ENCODE measurements at places on chromosomes 5 and 9.

- no peak for DNase-seq
Observed at GRCh38 chr5:139306197-139306596, 12.7 kb downstream of the MATR3 start.

DNA sequence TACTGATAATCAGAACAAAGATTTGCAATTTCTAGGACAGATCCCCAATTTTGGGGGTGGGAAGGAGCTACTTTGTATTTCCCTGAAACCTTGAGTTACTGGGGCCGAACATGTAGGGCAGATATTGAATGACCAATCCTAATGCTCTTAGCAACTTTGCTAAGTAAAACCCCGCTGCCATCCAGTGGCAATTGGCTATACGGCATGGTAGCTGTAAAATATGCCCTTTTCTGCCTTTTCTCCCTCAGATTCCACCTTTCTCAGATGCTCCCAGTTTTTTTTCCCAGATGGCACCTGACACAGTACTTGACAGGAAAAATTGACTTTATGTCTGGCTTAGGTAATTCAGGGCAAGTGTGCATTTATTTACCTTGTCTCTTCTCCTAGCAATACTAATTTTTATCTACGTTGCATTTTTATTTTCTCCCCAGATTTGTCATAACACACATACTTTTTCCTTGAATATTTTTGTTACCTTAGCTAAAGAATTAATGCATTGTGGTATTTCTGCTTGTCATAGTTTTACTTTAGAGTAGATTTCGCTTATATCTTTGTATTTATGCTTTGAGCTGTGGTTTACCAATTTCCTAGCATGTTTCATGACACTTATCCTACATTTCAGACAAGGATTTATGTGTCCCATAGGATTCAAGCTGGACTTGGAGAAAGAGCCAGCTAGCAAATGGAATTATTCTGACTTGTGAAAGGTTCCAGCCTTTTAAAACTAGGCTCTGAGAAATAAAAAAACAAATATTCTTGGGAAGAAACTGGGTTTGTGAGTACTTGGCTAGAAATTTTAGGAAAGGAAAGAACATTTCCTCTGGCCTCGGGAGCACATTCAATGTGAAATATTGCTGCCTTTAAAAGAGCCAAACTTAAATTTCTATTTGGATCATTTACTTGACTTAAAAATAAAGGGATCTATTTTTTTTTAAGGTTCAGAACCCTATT, 37.4 kb downstream of the PIK3R1 start:
- no peak for DNase-seq

DNA sequence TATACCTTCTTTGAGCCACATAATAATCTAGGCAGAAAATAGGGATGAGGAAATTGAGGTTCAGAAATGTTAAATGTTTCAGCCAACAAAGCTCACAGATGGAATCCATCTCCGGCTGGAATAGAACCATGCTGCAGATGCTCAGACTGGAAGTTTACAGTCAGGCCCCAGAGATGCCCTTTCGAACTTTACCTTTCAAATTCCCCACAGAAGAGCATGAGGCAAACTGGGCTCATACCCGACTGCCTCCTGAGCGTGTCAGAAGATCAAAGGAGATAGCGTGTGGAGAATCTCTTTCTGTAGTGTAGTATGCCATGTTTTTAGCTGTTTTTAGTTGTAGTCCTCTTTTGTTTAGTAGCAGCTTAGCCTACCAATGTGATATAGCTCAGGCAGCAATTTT, 72.0 kb upstream of the DAP start:
- DNase-seq: no peak

DNA sequence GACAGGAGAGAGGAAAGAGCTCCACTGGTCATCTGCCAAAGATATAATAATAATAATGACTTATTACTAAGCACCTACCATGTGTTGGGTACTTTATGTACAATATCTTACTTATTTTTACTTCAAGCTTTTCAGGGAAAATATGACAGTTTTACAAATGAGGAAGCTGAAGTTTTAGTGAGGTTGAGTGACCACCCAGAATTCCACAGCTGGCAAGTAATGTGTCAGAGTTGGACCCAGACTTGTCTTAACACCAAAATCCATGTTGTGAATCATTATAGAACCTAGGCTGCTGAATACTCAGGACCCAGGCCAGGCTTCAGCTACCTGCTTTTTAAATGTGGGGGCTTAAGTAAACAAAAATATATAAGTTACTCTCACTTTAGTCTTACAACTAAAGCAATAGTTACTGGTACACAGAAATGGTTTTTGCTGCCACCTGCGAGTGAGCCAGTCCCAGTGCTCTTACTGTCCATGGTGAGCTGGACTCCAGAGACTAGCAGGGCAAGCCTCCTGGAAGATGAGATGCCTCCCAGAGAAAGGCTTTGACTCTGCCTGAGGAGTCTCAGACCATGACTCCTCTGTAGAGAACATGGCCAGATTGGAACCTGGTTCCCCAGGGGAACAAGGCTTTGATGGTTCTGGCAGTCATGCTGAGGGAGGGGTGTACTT, 29.9 kb downstream of the RUSC2 start:
- no peak for DNase-seq

- no peak for DNase-seq
Observed at GRCh38 chr5:112641515-112642110, 96.1 kb upstream of the APC start.

Measured in posterior cingulate gyrus (tissue), 11 donors.